ENCODE measurements at places on chromosomes 6 and 20. TPM values are rescaled to one million over a fixed set of nuclear protein-coding genes. Genes with fewer than 3 reads are reported as not detected.
A peak's percentile ranks its signal among the peaks of the same experiment; 100 is the strongest.

DNA sequence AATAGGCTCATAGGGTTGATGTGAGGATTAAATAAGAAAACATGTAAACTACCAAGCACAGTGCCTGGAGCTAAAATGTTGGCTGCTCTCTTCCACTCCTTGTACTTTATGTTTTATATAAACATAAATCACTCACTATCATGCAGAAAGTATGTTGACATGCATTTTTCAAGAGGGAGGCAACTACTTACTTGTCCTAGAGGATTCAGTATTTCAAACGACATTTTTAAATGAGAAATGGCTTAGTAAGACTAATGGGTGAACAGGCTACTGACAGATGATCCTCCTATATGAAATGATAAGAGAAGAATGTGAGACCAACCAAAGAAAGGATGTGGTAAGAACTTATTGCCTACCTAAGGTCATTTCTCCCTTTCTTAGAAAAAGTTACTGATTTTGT, 21.0 kb downstream of the LATS1 start:
- peaks cover 10% of the 10 kb centered on the region for H3K36me3 ChIP-seq
- H3K4me1 ChIP-seq = peaks cover 12% of the 10 kb centered on the region
- no peaks in the 10 kb centered on the region for H3K27me3 ChIP-seq
- no peak for DNase-seq

The RGS17 gene
- 7.4 TPM for total RNA-seq

GRCh38 chr20:46438156-46438750, 31.8 kb upstream of the ELMO2 start:
- H3K4me3 ChIP-seq = no peak overlapping the region
- H3K4me1 ChIP-seq = no peaks in the 10 kb centered on the region
- DNase-seq = no peak
- peaks cover 2% of the 10 kb centered on the region for H3K27me3 ChIP-seq

- H3K27ac ChIP-seq = 0 out of 2 replicates have a peak overlapping the region, but pooled peaks have one; percentile 24
- H3K27me3 ChIP-seq = no peaks in the 10 kb centered on the region
- H3K36me3 ChIP-seq = peaks cover 4% of the 10 kb centered on the region
- H3K4me1 ChIP-seq = peaks cover 59% of the 10 kb centered on the region
Observed at GRCh38 chr6:157093536-157093935, 229.8 kb downstream of the TMEM242 start.

The DNAH8 gene
- not detected for total RNA-seq

The KCNK5 gene
- 41.8 TPM for total RNA-seq

DNA sequence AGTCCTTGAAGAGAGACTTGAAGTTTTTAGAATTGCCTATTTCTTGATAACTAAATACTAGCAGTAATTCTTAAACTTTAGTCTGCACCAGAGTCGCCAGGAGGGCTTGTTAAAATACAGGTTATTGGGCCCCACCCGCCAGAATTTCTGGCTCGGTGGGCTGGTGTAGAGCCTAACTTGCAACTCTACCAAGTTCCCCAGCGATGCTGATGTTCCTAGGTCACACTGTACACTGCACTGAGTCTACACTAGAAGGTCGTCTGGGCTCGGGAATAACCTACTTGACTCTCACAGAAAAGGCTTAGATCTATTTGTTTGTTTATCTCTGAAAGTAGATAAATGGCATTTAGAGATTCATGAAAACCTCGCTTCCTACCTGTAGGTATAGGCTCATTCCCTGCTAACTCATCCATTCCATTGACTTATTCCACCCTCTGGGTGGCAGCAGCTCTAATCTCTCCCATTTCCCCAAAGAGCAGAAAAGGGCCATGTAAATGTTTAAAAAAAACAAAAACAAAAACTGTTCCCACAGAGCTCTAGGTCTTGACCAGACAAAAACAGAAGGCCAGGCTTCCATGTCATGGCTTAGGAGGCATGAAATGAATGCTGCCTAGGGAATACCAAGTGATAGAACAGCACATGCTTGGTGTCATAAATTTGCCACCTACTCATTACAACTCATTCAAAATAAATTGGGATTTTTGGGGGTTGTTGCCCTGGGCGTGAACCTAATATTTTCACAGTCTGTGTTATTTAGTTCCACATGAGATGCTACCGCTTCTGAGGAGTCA, 292.1 kb downstream of the ADGB start:
- no peaks in the 10 kb centered on the region for H3K36me3 ChIP-seq
- no peaks in the 10 kb centered on the region for H3K27me3 ChIP-seq
- H3K27ac ChIP-seq = no peak overlapping the region
- DNase-seq = no peak

- no peak overlapping the region for H3K4me3 ChIP-seq
- no peak overlapping the region for H3K27ac ChIP-seq
- H3K36me3 ChIP-seq = no peaks in the 10 kb centered on the region
- no peaks in the 10 kb centered on the region for H3K27me3 ChIP-seq
- H3K4me1 ChIP-seq = no peaks in the 10 kb centered on the region
- no peak for DNase-seq
Observed at GRCh38 chr20:41278936-41279335, 38.6 kb downstream of the ZHX3 start.

- no peak for DNase-seq
- H3K36me3 ChIP-seq = no peaks in the 10 kb centered on the region
- no peak overlapping the region for H3K27ac ChIP-seq
- no peak overlapping the region for H3K4me3 ChIP-seq
- H3K27me3 ChIP-seq = no peaks in the 10 kb centered on the region
Observed at GRCh38 chr6:134002821-134003220, 49.6 kb downstream of the SLC2A12 start.

The TP53INP2 gene
- total RNA-seq = 3.8 TPM

DNA sequence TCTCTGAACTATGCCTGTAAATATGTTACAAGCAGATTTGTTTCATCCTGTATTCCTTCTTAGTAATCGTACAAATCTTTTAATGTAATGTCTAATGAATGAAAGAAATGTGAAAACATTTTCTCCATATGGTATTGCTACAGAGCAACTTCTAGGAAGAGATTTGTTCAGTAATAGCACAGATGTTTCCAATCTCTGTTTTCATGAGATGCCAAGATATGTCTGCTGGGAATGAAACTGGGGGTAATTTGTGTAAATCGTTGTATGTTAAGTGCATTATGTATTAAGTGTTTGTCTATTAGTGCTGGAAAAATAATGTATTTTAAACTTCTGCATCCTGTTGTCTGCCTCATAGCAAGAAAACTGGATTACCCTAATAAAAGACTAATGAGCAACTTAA, 722.2 kb upstream of the EYS start:
- H3K4me1 ChIP-seq = no peaks in the 10 kb centered on the region
- no peak overlapping the region for H3K4me3 ChIP-seq
- H3K27ac ChIP-seq = no peak overlapping the region
- no peak for DNase-seq
- H3K27me3 ChIP-seq = peaks cover 2% of the 10 kb centered on the region
- peaks cover 22% of the 10 kb centered on the region for H3K36me3 ChIP-seq

The DDO gene
- not detected for total RNA-seq

DNA sequence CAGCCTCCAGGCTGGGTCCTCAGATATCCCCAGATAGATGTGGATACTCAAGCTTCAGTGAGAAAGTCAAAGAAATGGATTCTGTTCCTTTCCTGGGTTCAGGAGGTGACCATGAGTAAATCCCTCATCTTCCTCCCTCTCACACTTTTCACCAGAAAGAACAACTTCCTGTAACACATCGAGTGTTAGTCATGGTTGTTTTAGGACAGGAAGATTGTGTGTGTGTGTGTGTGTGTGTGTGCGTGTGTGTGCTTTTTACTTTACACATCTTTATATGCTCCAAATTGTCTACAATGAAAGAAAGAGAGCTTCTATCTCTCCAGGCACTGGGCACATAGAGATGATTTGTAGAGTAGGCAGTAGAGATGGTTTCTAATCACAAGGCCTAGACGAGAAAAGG, 139.9 kb downstream of the TBXT start:
- no peak overlapping the region for H3K27ac ChIP-seq
- H3K27me3 ChIP-seq = no peaks in the 10 kb centered on the region
- no peak for DNase-seq
- peaks cover 9% of the 10 kb centered on the region for H3K4me1 ChIP-seq

GRCh38 chr20:13817342-13817741, 32.5 kb downstream of the NDUFAF5 start:
- H3K4me1 ChIP-seq = no peaks in the 10 kb centered on the region
- H3K27me3 ChIP-seq = no peaks in the 10 kb centered on the region
- no peak for DNase-seq

DNA sequence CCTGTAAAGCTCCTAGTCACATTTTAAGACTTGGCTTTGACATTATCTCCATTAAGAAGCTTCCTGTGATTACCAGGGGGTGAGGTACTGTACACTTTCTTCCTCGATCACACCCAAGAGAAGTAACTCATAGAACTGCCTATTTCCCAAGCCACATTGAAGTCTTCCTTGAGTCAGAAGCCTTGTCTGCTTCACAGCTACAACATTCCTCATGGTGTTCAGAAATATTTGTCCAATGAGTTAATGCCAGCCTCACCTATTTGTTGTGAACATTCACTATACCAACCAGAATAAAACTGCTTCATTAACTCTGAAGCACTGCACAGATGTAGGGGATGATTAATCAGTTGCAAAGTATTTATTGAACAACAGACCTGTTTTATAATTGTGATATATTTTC, 622.3 kb downstream of the PTPRT start:
- peaks cover 7% of the 10 kb centered on the region for H3K36me3 ChIP-seq
- DNase-seq = no peak
- H3K4me1 ChIP-seq = no peaks in the 10 kb centered on the region
- H3K4me3 ChIP-seq = no peak overlapping the region

The HDGFL1 gene
- not detected for total RNA-seq

- H3K4me1 ChIP-seq = peaks cover 6% of the 10 kb centered on the region
- H3K36me3 ChIP-seq = peaks cover 8% of the 10 kb centered on the region
- no peaks in the 10 kb centered on the region for H3K27me3 ChIP-seq
- no peak for DNase-seq
Observed at GRCh38 chr6:158060455-158061360, 79.0 kb downstream of the SYNJ2 start.

DNA sequence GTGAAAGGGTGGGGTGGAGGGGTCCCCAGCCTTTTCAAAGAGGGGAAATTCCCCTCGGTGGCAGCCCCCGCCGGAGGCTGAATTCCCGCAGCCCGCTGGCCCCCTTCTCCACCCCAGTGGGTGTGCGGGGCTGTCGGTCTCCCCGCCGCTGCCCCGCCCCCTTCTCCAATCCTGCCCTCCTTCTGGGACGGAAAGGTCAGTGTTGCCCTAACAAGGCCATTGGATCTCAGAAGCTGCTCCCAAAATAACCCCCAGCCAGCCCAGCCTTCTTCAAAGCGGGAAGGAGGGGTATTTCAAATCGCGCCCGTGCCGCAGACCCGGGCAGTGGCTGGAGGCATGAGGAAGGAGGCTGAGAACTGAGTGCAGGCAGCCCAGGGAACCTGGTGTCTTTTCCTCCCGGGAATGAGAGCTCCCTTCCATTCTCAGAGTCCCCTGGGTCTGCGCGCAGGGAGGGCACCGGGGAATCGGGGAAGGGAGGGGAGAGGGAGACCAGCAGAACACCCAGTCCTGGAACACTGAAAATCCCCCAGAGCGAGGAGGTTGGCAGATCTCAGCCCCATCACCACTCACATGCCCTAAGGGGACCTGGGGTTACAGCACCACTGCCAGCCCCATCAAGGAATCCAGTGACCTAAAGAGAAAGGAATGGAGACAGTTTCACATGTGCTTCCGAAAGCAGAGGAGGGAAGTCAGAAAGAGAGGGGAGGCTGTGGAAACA, at the start of gene JPH2:
TSS of gene JPH2 (minus strand) at position 135 of the 718 bp plus-strand sequence. CDS start 483 bp downstream, outside the sequence.
- H3K27me3 ChIP-seq = no peaks in the 10 kb centered on the region
- DNase-seq = peak; percentile 74
- peak within 1 kb of the TSS; percentile 71 for H3K4me3 ChIP-seq
- H3K27ac ChIP-seq = no peak within 1 kb of the TSS
- no peaks in the 10 kb centered on the region for H3K36me3 ChIP-seq

GRCh38 chr20:45290677-45291355, 15.8 kb upstream of the RBPJL start:
- no peak overlapping the region for H3K27ac ChIP-seq
- H3K27me3 ChIP-seq = peaks cover 62% of the 10 kb centered on the region
- H3K36me3 ChIP-seq = peaks cover 12% of the 10 kb centered on the region

The FKBP5 gene
- total RNA-seq = 27.2 TPM

- no peak overlapping the region for H3K4me3 ChIP-seq
- peaks cover 5% of the 10 kb centered on the region for H3K4me1 ChIP-seq
- H3K27ac ChIP-seq = no peak overlapping the region
- peaks cover 4% of the 10 kb centered on the region for H3K36me3 ChIP-seq
- peaks cover 44% of the 10 kb centered on the region for H3K27me3 ChIP-seq
Observed at GRCh38 chr20:36062799-36063198, 91.7 kb upstream of the EPB41L1 start.

The TMEM74B gene
- total RNA-seq = 10.9 TPM

GRCh38 chr6:14361956-14362587, 244.5 kb downstream of the CD83 start:
- no peaks in the 10 kb centered on the region for H3K27me3 ChIP-seq
- no peak for DNase-seq
- no peak overlapping the region for H3K27ac ChIP-seq
- peaks cover 79% of the 10 kb centered on the region for H3K4me1 ChIP-seq
- H3K4me3 ChIP-seq = no peak overlapping the region
- peaks cover 5% of the 10 kb centered on the region for H3K36me3 ChIP-seq

The CFB gene
- 1.4 TPM for total RNA-seq

GRCh38 chr6:2804516-2804915, 37.1 kb downstream of the SERPINB1 start:
- H3K4me3 ChIP-seq = no peak overlapping the region
- H3K36me3 ChIP-seq = 0 out of 2 replicates have a peak, but pooled peaks cover 4% of the 10 kb centered on the region
- H3K27ac ChIP-seq = no peak overlapping the region
- no peaks in the 10 kb centered on the region for H3K4me1 ChIP-seq
- no peak for DNase-seq

The HM13 gene
- 101 TPM for total RNA-seq

The LY6G5B gene
- 10.7 TPM for total RNA-seq

- H3K36me3 ChIP-seq = peaks cover 16% of the 10 kb centered on the region
- peak; percentile 62 for DNase-seq
- H3K27ac ChIP-seq = peak overlapping the region; percentile 79
- H3K4me3 ChIP-seq = peak overlapping the region; percentile 93
Observed at GRCh38 chr6:33314943-33315792, 1.3 kb upstream of the TAPBP start.

The CGA gene
- total RNA-seq = not detected

GRCh38 chr20:22472447-22473100, 111.8 kb downstream of the FOXA2 start:
- H3K4me3 ChIP-seq = no peak overlapping the region
- peaks cover 5% of the 10 kb centered on the region for H3K27me3 ChIP-seq
- no peak overlapping the region for H3K27ac ChIP-seq
- H3K4me1 ChIP-seq = peaks cover 12% of the 10 kb centered on the region
- no peaks in the 10 kb centered on the region for H3K36me3 ChIP-seq
- peak; percentile 33 for DNase-seq

The CDSN gene
- not detected for total RNA-seq

- H3K27me3 ChIP-seq = 0 out of 2 replicates have a peak, but pooled peaks cover 7% of the 10 kb centered on the region
- H3K27ac ChIP-seq = no peak overlapping the region
- no peaks in the 10 kb centered on the region for H3K4me1 ChIP-seq
- no peak overlapping the region for H3K4me3 ChIP-seq
Observed at GRCh38 chr6:88246654-88247053, 80.5 kb upstream of the CNR1 start.

GRCh38 chr6:39755231-39755630, 30.0 kb upstream of the KIF6 start:
- no peak overlapping the region for H3K27ac ChIP-seq
- H3K4me1 ChIP-seq = no peaks in the 10 kb centered on the region
- no peaks in the 10 kb centered on the region for H3K27me3 ChIP-seq
- DNase-seq = no peak
